KBM-7 (cell line): ENCODE measurements at places on chromosomes 5 and 9.

DNA sequence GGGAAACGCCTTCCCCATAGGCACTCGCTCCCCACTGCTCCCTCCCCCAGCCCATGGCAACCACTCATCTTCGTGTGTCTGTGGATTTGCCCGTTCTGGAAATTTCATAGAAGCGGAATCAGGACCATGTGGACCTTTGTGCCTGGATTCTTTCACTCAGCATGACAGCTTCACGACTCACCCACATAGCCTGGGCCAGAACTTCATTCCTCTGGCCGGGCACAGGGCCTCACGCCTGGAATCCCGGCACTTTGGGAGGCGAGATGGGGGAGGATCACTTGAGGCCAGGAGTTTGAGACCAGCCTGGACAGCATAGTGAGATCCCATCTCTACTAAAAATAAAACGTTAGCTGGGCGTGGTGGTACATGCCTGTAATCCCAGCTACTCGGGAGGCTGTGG lies 12.1 kb upstream of the DIPK1B start:
- DNase-seq = no peak

DNA sequence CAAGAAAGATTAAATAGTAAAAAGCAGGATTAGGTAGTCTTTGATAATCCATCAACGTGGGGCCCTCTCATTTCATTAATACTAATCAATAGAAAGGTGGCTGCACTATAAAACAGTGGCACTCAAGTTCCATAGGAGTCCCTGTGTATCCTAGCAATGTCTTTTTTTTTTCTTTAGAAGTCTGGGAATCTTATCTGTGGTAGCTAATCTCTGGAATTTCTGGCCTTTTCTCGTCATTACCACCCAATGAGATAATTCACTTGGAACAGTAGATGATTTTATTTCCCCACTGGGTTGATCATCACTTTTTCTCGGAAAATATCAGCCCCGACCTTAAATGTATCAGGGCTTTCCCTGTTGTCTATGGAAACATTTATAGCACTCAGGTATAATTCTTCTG lies 86.8 kb upstream of the CDH6 start:
- DNase-seq = no peak

DNA sequence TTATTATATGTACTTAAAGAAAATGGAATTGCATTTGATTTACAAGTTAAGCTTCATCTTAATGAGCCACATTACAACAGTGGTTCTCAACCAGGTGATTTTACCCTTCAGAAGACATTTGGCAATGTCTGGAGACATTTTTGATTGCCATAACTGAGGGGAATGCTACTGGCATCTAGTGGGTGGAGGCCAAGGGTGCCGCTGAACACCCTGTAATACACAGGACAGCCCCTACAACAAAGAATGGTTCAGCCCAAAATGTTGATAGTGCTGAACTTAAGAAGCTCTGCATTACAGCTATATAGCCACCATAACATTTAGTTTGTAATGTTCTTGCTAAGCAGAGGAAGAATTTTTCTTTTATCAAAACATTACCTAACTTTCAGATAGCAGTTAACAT lies 103.1 kb downstream of the PAM start:
- no peak for DNase-seq

DNA sequence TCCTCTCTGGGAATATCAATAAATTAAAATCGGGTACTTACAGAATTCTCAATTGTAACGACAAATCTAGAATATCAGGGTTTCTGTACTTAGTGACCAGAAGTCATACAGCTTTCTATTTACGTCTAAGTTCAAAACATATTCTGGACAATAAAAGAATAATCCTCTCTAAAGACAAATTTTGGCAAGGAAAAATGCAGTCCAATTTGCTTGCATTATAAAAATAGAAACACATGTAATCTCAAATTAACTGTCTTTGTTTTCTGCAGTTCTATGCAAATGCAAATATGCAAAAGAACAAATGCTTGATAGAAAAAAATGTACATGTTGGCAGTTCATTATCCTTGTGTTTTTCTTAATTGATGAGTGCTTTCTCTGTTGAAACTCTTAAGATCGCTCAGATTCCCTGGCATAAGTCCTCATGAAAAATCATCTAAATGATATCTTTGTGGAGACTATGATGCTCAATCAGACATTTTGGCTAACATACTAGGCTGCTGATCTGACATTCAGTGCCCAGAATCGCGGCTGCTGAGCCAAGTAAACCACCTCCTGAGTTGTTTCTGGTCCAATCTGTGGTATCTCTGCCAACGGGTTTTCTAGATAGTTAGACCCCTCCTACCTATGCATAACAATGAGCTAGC lies 990.1 kb upstream of the C9orf72 start:
- no peak for DNase-seq

GRCh38 chr5:141963701-141964100 lies 5.2 kb upstream of the RNF14 start:
- DNase-seq = no peak

- DNase-seq = peak; percentile 89
Measured at GRCh38 chr5:50547303-50547702, 106.2 kb upstream of the EMB start.

- no peak for DNase-seq
Measured at GRCh38 chr5:157088342-157088990, 20.4 kb downstream of the HAVCR2 start.

GRCh38 chr9:134699343-134699740 lies 57.7 kb downstream of the COL5A1 start:
- DNase-seq = no peak

DNA sequence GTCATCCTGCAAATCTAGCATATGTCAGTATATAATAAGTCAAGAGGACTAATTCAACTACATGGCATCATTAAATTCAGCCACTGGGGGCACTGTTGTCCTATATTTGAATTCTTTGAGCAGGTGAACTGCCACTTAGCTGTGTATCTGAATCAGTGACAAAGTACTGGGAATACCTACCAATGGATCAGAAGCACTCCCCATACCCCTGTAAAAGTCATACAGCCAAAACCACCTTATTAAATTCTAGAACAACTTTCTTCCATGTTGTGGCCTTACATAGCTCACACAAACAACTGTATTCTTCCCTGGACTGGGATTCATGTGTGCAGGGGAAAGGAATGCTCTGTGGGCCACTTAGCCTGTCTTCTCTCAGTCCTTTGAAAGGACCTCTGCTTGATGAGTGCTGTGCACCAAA lies 57.4 kb upstream of the PLPP6 start:
- DNase-seq = peak; percentile 71
